CD4-positive, alpha-beta T cell (primary cell): ENCODE measurements at places on chromosomes 4 and X. TPM values are rescaled to one million over a fixed set of nuclear protein-coding genes. Genes with fewer than 3 reads are reported as not detected.

The CT47B1 gene
- total RNA-seq, result not detected

The UGT2A1 gene
- not detected for total RNA-seq

The SMIM10L2A gene
- 1.3 TPM for total RNA-seq

The JCHAIN gene
- total RNA-seq, result 2.7 TPM

The ASIC5 gene
- not detected for total RNA-seq

The PYURF gene
- 25.3 TPM for total RNA-seq

The RNF150 gene
- total RNA-seq, result not detected

The TSPAN6 gene
- 1.9 TPM for total RNA-seq

The BMX gene
- not detected for total RNA-seq

The PNCK gene
- 1.0 TPM for total RNA-seq

The KCND1 gene
- 2.7 TPM for total RNA-seq

The KLF3 gene
- total RNA-seq, result 203 TPM

The PARM1 gene
- total RNA-seq, result 0.05 TPM

The PDCL2 gene
- total RNA-seq, result not detected

The DCHS2 gene
- 0.22 TPM for total RNA-seq

The FGF13 gene
- not detected for total RNA-seq

The NR0B1 gene
- not detected for total RNA-seq

The IL21 gene
- 0.08 TPM for total RNA-seq

The MAGEB18 gene
- total RNA-seq, result not detected

The CFI gene
- not detected for total RNA-seq

The ABHD18 gene
- total RNA-seq, result 15.1 TPM

The ZFYVE28 gene
- total RNA-seq, result 28.0 TPM

The NSG1 gene
- 10.3 TPM for total RNA-seq

The FAM236C gene
- total RNA-seq, result not detected

The ITIH6 gene
- total RNA-seq, result not detected

The STBD1 gene
- total RNA-seq, result not detected

The C4orf54 gene
- total RNA-seq, result not detected

The MAGEE2 gene
- total RNA-seq, result not detected

The CTAG2 gene
- not detected for total RNA-seq

The GLOD5 gene
- total RNA-seq, result not detected

The TCP11X2 gene
- not detected for total RNA-seq

The PNMA6A gene
- total RNA-seq, result 0.38 TPM

The SPIN4 gene
- total RNA-seq, result 1.0 TPM

The IQCM gene
- not detected for total RNA-seq

The UGT2B7 gene
- not detected for total RNA-seq

The EXOC1L gene
- total RNA-seq, result not detected

The PIR gene
- not detected for total RNA-seq

The TMEM156 gene
- total RNA-seq, result 18.4 TPM

The CD38 gene
- 9.9 TPM for total RNA-seq

The HTR2C gene
- not detected for total RNA-seq

The SETD7 gene
- total RNA-seq, result 23.5 TPM

The TBX22 gene
- total RNA-seq, result not detected
